ENCODE measurements at places on chromosomes 3 and 15.

- DNase-seq = peak; percentile 33
Measured at GRCh38 chr3:46923559-46924350, 46.2 kb downstream of the PTH1R start.

- DNase-seq = peak; percentile 55
Measured at GRCh38 chr3:132788301-132788671, 66.1 kb upstream of the NPHP3 start.

DNA sequence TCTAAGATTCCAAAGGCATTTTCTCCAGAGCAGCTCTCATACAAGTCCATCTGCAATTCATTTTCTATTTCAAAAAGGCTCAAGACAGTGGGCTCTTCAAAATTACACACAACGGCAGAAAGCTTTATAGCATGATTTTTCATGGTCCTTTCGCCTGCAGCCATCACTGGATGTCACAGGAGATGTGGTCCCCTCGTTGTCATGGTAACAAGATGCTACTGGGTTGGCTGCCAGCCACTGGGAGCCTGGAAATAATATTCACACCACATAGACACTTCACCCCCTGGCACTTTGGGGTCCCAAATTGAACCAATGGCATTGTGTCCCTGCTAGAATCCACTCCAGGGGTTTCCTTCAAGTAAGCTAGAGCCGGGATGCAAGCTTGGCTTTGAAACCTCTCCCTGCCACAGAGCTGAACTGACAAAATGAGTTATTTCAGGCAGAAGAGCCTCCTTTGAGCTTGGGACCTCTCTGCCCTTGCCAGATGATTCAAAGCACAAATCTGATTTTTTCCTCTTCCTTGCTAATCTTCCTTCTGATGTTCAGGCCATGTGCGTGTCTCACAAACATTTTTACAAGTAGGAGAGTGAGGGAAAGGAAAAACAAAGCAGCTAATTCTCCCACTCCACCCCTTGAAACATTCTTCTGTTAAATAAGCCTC lies 512.6 kb upstream of the ADAMTS9 start:
- no peak for DNase-seq

DNA sequence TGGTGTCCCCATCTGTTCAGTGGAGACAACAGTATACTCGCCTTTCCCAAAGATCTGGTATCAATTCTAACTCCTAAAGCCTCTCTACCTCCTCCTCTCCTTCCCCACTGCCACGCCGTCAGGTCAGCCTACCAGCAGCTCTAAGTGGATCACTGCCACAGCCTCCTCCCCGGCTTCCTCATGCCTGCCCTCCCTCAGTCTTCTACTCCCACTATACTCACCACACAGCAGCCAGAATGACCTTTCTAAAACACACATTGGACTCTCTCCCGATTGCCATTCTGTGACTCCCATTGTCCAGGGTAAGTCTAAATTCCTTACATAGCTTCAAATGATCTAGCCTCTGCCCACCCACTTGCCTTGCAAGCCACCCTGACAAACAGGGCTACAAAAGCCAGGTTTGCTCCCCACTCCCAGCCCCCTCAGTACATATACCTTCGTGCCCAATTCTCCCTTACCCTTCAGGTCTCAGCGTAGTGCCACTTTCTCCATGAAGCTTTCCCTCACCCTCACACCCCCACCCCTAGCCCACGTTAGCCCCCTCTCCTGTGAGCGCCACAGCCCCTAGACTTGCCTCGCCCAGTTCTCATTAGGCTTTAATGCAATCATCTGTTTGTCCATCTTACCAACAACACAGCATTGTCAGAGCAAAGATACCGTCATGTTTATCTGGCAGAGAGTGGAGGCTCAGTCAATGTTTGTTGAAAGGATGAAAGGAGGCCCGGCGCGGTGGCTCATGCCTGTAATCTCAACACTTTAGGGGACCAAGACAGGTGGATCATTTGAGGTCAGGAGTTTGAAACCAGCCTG lies 9.5 kb upstream of the SEMA7A start:
- peak; percentile 57 for DNase-seq

DNA sequence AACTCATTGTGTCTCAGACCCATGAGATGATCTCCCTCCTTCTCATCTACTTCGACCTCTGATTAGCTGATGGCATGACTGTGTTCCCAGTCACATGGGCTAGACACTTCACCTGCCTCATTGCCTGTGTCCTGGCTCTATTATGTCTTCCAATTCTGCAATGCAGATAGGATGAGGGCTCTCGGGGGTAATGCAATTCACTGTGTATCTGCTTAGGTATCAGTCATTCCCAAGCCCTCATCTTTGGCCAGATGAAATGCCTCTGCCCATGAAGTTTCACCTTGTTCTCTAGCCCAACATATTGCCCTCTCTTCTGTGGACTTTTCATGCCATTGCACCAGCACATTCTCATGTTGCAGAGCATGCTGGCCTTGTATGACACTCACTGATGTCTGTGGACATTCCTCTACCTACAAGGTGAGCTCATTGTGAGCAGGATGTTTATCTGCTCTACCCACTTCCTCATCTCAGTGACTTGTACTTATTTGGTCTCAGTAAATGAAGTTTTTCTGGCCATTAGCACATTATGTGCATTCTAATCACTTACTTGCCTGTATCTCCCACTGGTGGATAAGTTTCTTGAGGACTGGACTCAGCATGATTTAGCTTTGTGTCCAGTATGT lies 32.3 kb downstream of the MOBP start:
- DNase-seq = no peak

DNA sequence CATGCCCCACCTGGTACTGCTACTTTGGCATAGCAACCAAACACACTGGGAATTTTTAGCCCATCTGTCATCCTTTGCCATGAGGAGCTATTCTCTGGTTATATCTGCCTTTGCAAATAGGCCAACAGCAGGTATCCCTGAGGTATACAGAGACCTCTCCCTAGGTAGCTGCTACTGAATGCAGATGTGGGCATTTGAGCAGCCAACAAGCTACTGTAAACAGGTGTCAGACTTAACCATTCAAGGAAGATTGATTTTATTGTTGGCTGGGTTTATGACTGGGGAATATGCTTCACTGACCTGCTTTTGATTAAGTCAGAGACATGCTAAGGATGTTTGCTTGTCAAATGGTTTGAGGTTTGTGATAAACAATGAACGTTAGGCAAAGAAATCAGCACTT lies 183.2 kb downstream of the OXSM start:
- DNase-seq = no peak

DNA sequence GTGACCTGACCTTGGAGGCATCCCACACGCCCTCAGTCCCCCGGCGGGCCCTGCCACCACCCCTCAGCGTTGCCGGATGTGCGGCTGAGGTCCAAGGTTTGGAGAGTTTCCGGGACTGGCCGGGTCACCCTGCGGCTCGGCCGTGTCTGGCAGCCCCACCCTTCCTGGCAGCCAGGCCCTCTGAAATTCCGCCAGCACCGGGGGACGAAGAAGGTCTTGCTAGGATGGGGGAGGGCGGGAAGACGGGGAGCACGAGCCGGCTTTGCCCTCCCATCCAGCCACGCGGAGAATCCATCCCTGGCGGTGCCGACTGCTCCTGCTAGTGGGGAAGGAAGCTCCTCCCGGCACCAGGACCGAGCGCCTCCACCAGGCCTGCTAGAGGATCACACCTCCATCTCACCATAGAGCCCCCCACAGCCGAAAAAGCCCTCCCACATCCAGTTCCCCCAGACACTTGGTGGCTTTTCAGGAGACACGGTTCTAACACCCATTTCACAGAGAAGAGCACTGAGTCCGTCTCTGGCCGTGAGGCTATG lies 81.5 kb downstream of the CPN2 start:
- peak; percentile 61 for DNase-seq

- no peak for DNase-seq
Measured at GRCh38 chr3:23161308-23161707, 41.8 kb upstream of the UBE2E2 start.

DNA sequence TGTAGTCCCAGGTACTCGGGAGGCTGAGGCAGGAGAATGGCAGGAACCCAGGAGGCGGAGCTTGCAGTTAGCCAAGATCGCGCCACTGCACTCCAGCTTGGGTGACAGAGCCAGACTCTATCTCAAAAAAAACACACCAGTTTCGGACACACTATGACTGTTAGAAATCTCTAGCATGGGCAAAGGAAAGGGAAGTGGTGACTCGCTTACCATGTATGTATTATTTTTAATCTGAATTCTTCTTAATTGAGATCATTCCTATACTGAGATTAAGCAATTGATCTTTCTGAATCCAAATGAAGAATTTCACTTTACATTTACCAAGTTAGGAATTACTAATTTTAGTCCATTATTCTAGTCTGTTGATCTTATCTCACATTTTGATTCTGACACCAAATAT lies 459.2 kb upstream of the ALCAM start:
- peak; percentile 70 for DNase-seq

GRCh38 chr3:45736707-45737106 lies 47.5 kb downstream of the SACM1L start:
- no peak for DNase-seq

GRCh38 chr3:141231952-141232823 lies 563 bp downstream of the PXYLP1 start:
- DNase-seq = no peak

DNA sequence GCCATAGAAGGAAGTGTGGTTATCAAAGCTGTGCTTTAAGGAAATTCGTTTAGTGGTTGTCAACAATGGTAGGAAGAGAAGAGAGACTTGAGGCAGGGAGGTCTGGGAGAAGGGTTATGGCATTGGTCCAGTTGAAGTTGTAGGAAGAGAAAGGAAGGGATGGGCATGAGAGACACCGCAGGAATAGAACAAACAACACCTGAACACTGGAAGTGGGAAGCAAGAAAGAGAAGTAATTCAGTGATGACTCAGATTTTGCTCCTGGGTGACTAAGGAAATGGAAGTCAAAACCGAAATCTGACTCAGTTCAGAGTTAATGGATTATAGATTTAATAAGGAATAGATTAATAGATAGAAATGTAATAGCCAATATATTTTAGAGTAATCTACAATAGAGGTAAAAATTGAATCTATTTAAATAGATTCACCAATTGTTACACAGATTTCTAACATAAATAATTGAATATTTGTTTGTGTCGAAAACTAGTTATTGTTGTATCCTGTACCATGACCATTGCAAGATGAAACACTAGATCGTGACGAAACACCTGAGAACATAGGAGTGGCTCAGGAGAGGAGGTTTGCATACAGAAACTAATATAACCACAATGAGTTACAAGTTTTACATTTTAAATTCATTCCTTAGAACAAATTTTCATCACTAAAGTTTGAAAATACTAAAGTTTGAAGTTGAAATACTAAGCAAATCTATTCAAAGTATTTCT lies 36.0 kb downstream of the THBS1 start:
- no peak for DNase-seq

DNA sequence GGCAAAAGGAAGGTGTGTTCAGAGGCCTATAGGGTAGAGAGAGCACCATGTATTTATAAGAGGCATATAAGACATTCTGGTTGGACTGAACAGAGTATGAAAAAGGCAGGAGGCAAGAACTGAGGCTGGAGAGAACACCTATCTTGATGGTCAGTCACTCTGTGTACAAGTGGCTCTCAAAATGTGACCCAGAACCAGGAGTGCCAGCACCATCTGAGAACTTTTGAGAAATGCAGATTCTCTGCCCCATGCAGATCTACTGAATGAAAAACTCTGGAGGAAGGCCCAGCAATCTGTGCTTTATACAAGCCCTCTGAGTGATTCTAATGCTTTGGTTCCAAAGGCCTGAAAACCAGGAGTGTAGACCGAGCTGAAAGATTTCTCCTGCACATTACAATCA lies 324.0 kb upstream of the IL12A start:
- no peak for DNase-seq

DNA sequence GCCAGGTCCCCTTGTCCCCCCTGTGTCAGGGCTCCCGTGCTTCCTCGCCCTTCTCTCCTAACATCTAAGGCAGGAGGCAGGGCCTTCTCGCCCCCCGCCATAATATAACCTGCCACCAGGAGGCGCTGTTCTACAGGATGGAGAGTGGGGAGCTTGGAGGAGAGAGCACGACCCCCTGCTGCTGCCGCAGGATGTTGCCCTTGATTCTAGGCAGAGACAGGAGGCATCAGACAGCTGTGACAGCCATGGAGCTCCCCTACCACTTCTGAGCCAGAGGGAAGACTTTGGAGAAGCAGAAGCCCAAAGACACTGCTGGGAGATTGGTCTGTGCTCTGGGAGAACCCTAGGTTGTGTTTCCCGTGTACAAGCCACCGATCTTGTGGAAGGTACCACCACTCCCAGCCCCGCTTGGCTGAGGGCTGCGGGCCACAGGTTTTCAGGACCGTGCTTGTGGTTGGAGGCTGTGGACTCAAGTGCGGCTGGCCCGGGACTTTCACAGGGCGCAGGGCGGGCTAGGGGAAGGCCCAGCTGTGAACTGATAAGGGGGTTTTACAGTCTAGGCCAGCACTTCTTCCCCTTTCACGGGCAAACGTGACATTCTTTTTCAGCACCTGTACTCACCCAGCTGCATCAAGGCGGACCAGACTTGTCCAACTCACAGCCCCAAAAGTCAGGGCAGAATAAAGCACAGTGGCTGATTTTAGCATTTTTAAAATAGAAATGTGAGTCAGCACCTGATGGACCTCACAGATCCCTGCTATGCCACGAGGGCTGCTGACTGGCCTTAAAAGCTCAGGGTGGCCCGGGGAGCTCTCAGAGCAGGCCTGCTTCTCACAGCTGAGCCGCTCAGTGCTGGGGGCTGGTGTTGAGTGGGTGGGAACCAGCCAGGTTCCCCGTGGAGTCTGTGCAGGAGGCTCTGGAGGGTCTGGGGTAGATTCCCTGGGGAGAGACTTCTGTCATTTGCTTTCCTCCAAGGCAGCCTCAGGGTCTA lies 2.6 kb upstream of the TIGIT start:
- peak; percentile 37 for DNase-seq

- DNase-seq = peak; percentile 35
Measured at GRCh38 chr15:59917504-59918157, 86.5 kb upstream of the FOXB1 start.

- DNase-seq = no peak
Measured at GRCh38 chr3:7025581-7026300, 164.8 kb downstream of the GRM7 start.

DNA sequence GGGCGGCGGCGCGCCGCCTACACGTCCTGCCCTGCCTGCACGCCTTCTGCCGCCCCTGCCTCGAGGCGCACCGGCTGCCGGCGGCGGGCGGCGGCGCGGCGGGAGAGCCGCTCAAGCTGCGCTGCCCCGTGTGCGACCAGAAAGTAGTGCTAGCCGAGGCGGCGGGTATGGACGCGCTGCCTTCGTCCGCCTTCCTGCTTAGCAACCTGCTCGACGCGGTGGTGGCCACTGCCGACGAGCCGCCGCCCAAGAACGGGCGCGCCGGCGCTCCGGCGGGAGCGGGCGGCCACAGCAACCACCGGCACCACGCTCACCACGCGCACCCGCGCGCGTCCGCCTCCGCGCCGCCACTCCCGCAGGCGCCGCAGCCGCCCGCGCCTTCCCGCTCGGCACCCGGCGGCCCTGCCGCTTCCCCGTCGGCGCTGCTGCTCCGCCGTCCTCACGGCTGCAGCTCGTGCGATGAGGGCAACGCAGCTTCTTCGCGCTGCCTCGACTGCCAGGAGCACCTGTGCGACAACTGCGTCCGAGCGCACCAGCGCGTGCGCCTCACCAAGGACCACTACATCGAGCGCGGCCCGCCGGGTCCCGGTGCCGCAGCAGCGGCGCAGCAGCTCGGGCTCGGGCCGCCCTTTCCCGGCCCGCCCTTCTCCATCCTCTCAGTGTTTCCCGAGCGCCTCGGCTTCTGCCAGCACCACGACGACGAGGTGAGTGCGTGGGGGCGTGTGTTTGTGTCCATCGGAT lies 602 bp downstream of the TRIM71 start:
- DNase-seq = no peak
